Activated naive CD8-positive, alpha-beta T cell treated with anti-CD3 and anti-CD28 coated beads, Interleukin-2, amount 10 ng/mL, durations not matched to agents 7 days and 5 days (primary cell): ENCODE measurements at places on chromosomes 2 and 18. TPM values are rescaled to one million over a fixed set of nuclear protein-coding genes. Genes with fewer than 3 reads are reported as not detected.

GRCh38 chr18:21571772-21572171 lies 28.7 kb downstream of the ESCO1 start:
- no peak for DNase-seq

DNA sequence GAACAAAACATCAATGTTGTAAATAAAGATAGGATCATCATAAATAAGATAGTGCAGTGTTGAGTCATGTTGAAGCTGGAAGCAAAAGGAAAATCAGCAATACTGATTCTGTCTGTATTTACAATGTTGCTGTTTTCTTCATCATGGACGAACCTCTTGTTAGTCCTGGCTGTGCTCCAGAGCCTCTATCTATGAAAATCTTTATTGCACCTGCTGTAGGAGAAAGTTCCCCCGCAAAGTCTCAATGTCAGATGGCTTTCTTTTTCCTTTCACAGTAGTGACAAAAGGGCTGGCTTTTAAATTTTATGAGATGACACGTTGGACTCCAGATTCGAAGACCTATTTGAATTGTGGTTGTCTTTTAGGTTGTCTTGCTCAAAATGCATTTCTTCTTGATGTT lies 98.5 kb upstream of the LRRTM1 start:
- DNase-seq = no peak

- DNase-seq = no peak
Observed at GRCh38 chr2:65361623-65362022, 70.8 kb downstream of the SPRED2 start.

DNA sequence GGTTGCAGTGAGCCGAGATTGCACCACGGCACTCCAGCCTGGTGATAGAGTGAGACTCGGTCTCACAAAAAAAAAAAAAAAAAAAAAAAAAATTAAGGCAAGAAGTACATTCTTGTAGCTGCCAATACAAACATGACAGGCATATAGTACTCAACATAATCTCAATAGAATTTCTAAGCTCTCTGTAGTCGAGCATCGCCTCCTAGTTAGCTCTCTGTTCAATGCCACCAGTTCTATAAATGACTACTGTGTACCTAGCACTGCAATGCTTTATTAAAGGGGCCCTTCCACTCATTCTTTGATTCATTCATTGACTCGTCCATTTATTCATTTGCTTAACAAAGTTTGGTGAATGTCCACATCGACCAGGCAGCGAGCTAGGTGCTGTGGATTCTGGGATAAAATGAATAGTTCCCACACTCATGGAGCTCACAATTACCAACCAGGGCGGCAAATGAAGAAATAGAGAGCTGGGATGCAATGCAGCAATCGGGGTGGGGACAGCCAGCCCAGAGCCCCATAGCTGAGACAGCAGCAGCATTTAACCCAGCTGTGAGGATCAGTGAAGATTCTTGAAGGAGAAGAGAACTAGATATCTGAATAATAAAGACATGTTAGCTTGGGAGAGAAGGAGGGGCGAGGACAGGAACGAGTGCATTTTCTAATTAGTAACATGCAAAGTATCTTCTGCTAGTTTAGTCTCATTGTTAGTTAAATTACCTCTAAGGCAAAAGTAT lies 349.8 kb downstream of the LPIN1 start:
- no peak for DNase-seq

- no peak for DNase-seq
Observed at GRCh38 chr2:46632349-46632748, 153.0 kb downstream of the TMEM247 start.

GRCh38 chr2:85961754-85962153 lies 73.0 kb upstream of the ST3GAL5 start:
- no peak for DNase-seq

DNA sequence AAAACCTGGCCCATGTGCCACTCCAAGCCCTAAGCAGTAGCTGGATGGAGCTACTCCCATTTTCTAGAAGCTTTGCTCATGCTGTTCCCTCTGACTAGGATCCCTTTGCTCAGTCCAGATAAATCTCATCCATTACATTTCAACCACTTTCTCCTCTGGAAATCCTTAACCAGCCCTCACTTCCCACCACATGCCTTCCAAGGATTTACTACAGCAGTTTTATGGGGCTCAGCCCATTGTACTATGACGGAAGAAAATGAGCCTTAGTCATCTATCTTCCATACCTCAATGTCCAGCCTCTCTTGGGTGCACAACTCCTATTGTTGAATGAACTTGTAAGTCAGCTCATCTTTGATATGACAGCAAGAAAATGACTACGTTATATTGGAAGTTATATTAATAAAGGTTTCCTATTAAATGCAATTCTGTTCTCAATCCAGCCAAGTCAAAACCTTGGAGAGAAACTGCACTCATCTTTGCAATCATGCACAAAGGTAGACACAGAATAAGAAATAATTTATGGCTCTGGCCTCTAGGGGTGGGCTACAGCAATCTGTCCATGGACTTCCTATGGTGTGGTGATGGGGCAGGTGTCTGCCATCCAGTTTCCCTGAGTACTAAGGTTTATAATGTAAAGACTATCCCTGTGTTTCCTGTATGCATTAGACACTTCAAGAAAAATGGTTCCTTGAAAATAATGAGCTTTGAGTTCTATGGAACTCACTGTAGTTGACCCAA lies 3.4 kb downstream of the B4GALT6 start:
- no peak for DNase-seq

- DNase-seq = no peak
Observed at GRCh38 chr2:147378403-147378802, 466.4 kb upstream of the ACVR2A start.

GRCh38 chr18:12312976-12313375 lies 4.9 kb downstream of the TUBB6 start:
- no peak for DNase-seq

GRCh38 chr18:45764000-45764686 lies 40.2 kb downstream of the SLC14A1 start:
- DNase-seq = no peak

DNA sequence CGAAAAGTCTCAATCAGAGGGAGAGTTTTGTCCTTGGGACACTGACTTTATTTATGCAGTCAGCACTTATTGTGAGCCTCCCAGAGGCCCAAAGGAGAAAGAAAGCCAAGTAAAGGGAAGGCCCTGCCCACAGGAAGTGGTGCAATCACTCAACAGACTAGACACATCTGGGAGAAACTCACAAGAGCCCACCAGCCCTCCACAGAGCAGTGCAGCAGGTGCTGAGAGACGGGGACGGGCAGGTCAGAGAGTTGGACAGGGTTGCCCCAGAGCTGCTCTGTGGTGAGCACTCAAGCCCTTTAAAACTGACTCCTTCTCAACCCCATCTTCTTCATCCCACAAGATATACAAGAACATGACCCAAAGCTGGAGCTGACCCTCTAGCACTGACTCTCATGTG lies 96.0 kb downstream of the TFCP2L1 start:
- no peak for DNase-seq

- no peak for DNase-seq
Observed at GRCh38 chr2:153196378-153197058, 282.0 kb downstream of the RPRM start.

DNA sequence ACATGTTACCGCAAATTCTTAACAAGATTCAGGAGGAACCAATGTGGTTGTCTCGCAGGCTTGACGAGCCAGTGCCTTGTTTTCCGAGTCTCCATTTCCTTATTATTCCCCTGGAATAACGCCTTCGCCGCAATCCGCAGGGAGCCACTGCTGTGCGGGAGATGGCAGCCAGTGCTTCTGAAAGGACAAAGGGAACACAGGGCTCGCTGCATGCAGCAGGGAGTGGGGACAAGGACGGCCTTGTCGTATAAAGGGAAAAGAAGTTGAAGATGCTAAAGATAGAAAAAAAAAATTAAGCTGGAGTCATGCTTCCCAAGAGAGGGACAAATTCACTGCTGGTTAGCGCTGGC lies 221.4 kb downstream of the NDUFA10 start:
- DNase-seq = no peak

GRCh38 chr2:203280428-203281064 lies 41.7 kb downstream of the CYP20A1 start:
- DNase-seq = no peak

DNA sequence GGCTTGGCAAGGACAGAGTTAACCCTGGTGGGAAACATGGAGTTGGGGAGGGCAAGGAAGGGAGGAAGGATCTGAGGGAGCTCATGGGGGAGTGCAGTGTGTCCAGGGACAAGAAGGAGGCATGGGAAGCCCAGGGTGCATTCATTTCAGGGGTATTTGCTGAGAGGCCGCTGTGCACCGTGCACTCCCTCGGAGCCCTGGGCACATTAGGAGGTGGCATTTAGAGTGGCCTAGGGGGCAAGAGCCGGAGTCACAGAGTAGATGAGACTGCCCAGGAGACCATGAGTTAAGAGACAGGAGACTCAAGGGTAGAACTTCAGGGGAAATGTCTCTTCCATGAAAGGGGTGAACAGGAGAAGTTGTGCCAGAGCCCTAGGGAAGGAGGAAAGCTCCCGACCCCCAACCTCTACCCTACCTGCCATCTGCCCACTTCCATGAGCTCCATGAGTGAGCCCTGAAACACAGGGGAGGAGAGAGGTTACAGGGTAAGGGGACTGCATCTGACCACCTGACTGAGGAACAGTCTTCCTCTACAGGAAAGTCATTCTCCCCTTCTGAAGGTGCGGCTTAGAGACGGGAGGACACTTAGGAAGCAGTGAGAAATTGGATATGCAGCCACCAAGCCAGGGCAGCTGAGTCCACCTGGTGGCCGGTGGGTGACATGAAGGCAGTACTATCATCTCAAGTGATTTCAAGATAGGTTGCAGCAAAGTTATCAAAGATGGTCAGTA lies 58.5 kb upstream of the COPS8 start:
- peak; percentile 43 for DNase-seq

DNA sequence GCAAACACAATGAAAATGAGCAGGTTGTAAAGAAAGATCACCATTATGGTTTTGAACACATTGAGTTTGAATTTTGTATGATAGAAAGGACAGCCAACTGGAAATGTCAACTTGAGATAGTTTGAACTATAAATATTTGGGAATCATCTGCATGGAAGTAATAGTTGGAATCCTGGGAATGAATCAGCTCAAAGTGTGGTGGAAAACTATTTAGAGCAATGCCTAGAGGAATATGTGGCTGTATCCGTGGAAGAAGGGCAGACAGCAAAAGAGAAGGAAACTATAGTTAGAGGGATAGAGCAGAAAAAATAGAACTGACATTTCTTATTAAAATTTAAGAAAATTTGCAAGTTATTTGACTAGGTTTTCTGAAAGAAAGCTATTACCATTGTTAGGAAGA lies 112.5 kb upstream of the OTX1 start:
- DNase-seq = no peak

DNA sequence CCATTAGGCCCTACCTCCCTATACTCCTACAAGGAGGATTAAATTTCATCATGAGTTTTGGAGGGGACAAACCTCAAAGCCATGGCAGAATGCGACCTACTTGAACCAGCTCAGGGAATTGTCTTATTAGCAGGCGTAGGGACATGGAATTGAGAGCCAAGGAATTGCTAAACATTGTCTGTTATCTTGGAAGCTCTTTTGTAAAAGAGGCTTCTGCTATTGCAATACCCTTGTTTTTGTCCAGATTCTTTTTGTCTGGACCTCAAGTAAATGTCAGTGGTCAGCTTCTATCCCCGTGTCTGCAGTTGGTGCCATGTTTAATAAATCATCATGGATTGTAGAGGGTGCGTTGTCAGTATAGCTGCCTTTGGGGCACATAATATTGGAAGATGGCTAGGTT lies 62.3 kb downstream of the RHBDD1 start:
- DNase-seq = no peak

DNA sequence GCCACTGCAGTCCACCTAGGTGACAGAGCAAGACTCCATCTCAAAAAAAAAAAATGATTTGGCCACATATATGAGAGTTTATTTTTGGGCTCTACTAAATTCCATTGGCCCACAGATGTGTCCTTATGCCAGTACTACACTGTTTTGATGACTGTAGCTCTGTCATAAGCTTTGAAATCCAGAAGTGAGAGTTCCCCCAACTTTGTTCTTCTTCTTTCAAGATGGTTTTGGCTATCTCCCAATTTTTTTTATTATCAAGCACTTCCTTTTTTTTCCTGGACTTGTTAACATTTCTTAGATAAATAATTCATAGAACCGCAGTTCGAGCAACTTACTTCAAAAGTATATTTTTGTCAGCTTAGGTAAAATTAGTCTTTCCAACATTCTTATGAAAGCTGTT lies 96.9 kb downstream of the TSHZ1 start:
- no peak for DNase-seq

GAL3ST2 gene
- total RNA-seq = 0.43 TPM

PRSS56 gene
- not detected for total RNA-seq

GPR155 gene
- 24.3 TPM for total RNA-seq

ITSN2 gene
- 91.3 TPM for total RNA-seq

FKBP1B gene
- 4.3 TPM for total RNA-seq

AQP4 gene
- not detected for total RNA-seq

TEX51 gene
- total RNA-seq = not detected

ASB3 gene
- total RNA-seq = 29.8 TPM

THSD7B gene
- total RNA-seq = not detected

REEP1 gene
- 0.11 TPM for total RNA-seq
